IPS-NIHi11 (cell line): ENCODE measurements at places on chromosomes 3 and 15.

DNA sequence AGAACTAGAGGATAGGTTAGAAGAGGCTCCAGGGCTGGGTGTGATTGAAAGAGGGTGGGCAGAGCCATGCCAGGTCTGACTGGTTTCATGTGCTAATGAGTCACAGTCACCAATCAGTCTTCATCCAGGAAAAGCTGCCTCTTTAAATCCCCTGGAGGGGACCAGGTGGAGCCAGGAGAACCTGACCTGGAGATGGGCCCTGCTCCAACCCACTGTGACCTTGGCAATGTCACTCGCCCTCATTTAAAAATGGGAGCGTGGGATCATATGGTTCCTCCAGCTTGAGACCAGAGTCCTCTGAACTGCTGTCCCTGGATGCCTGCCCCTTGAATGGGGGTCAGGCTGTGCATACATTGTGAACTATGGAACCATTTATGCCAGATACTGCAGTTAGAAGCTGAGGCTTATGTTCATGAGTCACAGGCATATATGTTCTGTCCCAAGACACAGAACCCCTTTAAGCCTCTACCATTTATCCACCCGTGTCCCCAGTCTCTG, 23.0 kb downstream of the HES1 start:
- DNase-seq = no peak

DNA sequence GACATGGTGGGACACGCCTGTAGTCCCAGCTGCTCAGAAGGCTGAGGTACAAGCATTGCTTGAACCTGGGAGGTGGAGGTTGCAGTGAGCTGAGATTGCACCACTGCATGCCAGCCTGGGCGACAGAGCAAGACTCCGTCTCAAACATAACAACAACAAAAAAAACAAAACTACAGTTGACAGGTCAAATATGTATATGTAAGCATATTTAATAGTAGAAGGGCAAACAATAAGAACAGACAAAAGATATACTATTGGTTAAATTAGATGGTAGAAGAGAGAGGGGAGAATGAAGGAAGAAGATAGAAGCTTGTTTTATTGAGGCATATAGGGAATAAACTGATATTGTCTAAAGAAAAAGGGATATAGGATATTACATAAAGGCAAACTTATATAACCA, 247.1 kb downstream of the KLF13 start:
- no peak for DNase-seq

DNA sequence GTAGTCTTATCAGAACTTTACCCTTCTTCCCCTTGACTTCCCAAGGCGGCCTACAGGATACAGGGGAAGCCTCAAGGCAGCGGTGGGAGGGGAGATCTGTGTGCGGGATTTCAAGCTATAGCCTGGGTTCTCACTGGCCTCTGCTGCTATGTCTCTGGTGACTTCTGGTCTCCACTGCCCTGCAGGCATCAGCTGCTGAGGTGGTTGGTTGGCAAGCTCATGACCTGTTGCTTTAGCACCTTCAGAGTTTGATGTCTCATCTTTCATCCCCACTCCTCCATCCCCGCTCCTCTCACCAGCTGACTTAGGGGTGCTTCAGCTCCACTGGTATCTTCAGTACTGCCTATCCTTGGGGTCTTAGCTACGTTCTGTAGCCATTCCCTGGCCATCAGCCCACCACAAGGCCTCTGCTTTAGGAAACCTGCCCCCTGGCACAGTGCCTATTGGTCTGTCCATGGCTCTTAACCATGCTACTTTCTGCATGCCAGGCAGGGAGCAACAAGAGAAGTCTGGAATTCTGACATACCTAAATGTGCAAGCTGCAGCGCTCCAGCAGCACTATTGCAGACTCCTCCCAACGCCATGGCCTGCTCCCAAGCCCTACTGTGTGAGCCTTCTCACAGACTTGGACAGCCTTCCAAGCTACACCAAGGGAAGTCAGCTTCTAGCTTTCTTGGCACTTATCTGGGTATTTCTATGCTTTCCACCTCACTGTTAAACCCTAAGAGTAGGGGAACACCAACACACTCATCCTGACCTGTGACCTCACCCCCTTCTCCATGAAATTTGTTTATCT, 1.8 kb upstream of the YEATS2 start:
- no peak for DNase-seq

DNA sequence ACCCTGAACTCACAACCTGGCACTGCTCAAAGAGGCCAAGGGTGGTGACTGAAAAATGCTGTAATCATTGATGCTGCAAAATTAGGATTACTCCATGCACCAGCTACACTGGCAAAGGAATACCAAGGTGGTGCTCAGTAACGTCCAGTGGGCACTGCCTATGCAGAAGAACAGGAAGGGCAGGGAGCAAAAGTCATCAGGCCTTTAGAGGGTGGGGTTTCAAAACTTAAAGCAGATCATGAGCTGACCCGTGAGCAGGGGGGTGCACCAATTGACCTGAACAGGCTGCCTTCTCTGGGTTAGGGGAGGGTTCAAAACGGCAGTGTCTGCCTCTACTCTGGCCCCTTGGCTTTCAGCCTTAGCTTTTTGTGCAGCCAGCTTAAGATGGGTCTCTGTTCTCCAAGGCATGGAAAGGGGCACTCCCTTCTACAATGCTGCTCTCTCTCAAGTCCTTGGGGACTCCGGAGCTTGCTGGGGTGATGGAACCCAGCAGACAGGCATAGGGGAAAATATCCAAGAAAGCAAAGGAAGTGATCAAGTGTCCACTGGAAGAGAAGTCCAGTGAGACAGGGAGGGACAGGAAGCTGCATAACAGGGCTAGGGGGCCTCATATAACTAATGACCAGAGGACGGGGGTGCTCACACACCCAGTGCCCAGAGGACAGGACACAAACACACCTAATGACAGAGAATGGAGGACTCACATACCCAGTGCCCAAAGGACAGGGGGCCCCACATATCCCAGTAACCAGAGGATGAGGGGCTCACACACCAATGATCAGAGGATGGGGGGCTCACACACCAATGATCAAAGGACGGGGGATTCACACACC, 11.4 kb downstream of the RAB6B start:
- DNase-seq = no peak

GRCh38 chr3:194574639-194575483, 58.4 kb downstream of the TMEM44 start:
- DNase-seq = no peak

GRCh38 chr3:150899141-150899540, 6.1 kb downstream of the MINDY4B start:
- DNase-seq = no peak

- no peak for DNase-seq
Observed at GRCh38 chr3:53750253-53751210, 95.7 kb downstream of the CHDH start.

DNA sequence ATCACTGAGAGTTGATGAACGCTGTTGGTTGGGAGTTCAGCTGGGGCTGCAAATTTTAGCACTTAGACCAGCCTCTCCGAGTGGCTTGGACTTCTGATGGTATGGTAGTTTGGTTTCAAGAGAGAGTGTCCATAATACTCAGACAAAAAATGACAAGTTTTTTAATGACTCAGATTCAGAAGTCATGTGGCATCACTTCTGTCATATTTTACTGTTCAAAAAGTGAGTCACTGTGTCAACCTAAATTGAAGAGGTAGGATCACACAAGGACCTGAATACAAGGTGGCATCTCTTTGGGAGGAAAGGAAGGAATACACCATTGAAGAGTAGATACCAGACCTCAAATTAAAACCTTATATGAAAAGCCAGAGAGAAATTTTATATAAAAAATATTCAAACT, 99.1 kb upstream of the CHMP2B start:
- DNase-seq = no peak

DNA sequence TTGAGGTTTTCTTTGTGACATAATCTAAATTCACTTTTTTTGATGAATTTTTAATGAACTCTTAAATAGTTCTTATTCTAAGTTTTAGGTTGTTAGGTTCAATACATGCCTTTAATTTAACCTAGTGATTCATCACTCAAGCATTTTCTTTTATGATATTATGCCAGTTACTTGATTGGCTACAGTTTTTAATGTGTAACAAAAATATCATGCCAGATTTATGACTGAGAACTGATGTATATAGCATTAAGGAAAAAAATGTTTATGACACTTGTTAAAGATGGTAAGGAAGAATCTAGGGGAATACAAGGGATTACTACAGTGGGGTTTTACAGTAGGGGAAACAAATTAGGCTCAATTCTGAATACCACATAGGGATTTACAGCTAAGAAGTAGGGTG, 103.1 kb downstream of the VGLL3 start:
- no peak for DNase-seq

- DNase-seq = no peak
Observed at GRCh38 chr15:52462806-52463360, 65.8 kb downstream of the MYO5A start.

DNA sequence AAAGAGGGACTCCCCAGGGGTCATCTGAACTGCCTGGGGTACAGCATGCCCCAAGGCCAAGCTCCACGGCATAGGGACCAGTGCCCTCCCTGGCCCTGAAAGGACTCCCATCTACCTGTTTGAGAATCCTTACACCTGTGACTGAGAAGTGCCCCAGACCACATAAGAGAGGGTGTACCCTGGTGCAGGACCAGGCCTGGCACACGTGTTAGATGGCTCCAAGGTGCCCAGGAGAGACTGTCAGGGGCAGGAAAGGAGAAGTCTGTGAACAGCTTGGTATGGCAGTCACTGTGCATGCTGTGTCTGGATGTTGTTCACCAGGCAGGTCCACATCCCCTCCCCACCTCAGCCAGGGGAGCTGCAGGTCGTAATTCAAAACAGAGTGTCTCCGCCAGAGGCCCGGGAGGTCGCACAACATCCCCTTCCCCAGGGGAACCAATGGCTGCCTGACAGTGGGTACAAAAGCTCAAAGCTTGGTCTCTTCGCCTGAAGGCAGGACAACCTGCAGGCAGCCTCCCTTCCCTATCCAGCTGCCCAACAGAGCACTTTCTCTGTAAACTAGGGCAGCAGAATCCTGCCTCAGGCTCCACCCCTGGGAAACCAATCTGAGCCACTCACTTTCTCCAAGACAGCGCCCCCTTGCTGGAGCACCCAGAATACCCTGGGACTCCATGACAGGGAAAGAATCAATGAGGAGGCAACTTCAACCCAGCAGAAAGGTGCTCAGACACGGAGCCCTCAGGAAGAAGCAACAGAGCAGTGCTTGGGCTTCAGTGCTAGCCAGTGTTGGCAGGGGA, 3.9 kb downstream of the NUP210 start:
- peak; percentile 55 for DNase-seq

GRCh38 chr3:178989821-178990220, 81.8 kb downstream of the ZMAT3 start:
- DNase-seq = no peak

- no peak for DNase-seq
Observed at GRCh38 chr3:148360051-148360450, 337.7 kb upstream of the AGTR1 start.

DNA sequence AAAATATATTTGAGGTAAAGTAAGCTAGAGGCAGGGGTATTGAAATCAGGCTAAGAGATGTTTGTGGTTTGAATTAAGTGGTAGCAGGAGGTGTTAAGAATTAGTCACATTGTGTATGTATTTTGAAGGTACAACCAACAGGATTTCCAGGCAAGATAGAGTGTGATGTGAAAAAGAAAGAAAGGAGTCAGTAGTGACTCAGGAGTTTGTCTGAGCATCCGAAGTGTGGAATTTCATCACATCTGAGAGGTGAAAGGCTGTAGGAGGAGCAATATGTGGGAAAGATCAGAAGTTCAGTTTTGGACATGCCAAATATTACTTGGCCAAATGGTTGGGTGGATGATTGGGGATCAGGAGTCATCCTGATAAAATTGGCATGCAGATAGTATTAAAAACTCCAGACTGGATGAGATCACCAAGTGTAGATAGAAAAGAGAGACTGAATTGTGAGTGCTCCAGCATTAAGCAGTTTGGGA, 32.1 kb upstream of the EBLN2 start:
- DNase-seq = no peak

- no peak for DNase-seq
Observed at GRCh38 chr3:195180490-195181112, 90.4 kb downstream of the XXYLT1 start.

GRCh38 chr3:76065964-76066363, 280.6 kb upstream of the ZNF717 start:
- no peak for DNase-seq

DNA sequence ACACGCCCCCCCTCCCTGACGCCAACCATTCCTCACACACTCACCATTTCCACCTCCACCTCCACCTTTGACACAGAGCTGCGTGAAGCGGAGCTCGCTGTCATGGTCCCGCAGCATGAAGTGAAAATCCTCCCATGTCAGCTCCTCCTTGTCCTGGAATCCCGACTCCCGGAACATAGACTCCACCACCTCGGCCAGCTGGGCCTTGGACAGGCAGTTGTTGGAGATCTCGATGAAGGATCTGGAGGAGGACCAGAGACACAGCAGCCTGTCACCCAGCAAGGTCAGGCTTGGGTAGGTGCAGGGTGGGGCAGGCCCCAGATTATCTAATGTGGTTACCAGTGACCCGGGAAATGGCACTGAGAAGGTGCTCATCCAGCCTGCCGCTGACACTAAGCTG, 12.2 kb downstream of the DUOX2 start:
- no peak for DNase-seq

DNA sequence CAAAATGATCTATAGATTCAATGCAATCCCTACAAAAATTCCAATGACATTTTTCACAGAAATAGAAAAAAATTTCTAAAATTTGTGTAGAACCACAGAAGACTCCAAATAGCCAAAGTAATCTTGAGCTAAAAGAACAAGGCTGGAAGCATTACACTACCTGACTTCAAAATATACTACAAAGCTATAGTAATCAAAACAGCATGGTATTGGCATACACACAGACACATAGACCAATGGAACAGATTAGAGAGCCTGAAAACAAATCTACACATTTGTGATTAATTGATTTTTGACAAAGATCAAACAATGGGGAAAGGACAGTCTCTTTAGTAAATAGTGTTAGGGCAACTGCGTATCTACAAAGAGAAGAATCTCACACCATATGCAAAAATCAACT, 45.3 kb upstream of the RYK start:
- no peak for DNase-seq

GRCh38 chr3:4218456-4219226, 84.5 kb upstream of the SETMAR start:
- no peak for DNase-seq

- no peak for DNase-seq
Observed at GRCh38 chr15:39661776-39662175, 80.9 kb downstream of the THBS1 start.

DNA sequence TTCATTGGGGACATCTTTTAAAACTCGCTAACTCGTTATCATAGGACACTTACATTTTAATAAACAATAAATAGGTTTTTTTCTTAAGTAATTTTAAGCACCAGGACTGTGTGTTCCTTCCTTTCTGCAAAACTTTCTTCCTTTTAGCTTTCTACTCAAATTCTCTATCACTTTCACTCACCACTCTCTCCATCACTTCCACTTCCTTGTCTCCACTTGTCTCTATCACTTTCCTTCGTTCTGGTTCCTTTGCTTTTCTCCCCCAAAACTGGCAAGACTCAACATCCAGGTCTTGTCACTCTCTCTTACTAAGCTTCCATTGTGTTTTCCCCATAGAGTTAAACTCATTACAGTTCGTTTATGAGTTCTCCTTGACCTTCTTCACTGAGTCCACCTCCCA, 99.0 kb downstream of the ZPLD1 start:
- no peak for DNase-seq
